Stimulated activated CD4-positive, alpha-beta T cell treated with anti-CD3 and anti-CD28 coated beads, Interleukin-1b, Interleukin-23, amount 100 ng/mL, for 24 hours (primary cell): ENCODE measurements at places on chromosomes 7 and 10.

- DNase-seq, result no peak
These were observed 9.0 kb upstream of the CAMK1D start for GRCh38 chr10:12340371-12340770.

DNA sequence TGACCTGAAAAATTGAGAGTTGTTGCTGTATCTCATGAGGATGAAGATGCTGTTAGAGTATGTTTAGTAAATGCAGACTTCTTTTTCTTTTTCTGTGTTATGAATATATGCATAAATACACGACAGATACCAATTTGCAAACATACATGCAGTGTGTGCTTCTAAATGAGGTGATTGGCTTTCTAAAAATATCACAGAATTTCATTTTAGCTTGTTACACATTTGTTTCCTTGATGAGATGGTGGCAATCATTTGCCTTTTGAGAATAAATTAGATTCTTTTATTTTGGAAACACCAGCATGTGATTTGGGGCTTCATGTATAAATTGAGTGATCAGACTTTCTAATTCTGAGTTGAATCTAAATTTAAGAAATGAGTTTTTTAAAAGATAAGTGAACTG lies 29.7 kb downstream of the CCNY start:
- DNase-seq, result no peak

DNA sequence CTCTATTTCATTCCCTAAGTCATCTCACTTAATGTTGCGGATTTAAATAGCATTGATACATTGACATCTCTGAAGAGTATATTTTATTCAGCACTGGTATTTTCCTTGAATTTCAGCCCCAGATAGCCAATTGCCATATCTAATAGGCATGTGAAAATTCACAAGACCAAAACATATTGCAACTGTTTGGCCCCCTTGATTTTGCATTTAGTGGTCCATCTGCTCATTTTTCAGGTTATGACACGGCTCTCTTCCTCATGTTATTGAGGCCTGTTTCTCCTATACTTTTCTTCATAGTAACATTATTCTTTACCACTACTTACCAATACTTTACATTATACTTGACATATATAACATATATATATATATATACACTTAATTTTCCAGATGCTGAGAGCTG lies 43.7 kb downstream of the MKLN1 start:
- DNase-seq, result no peak

DNA sequence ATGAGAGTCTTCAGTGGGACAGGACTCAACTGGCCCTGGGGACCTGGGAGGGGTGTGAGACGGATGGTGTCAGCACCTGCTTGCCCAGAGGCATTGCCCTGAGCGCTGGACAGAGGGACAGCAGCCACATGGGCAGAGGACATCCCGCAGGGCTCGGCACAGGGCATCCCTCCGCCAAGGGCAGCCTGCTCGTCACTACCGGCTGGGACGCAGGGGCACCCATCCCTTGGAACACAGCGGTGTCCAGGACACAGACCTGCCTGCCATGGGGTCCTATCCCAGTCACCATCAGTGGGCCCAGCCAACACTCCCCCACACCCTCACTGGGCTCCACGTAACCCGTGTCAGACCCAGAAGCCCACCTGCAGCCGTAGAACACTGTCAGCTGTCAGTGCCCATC lies 109.3 kb downstream of the LARP4B start:
- no peak for DNase-seq

DNA sequence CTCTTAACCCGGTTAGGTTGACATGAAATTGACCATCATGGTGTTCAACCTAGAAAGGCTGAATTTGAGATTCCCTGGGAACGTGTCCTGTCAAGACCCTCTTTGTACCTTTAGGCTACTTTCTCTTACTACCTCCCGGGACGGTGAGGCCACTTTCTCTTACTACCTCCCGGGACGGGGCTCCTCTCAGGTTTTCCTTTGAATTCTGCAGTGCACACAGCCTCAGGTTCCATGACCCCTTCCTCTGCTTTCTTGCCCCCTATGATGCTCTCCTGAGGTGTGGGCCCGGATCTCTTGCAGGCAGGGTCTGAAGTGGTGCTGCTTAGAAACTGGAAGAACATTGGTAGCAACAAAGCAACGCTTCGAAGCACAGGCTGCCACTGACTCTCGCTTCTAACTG lies 155.3 kb downstream of the CAMK1D start:
- DNase-seq, result no peak

- DNase-seq, result no peak
These were observed 10.8 kb upstream of the XPNPEP1 start for GRCh38 chr10:109933984-109934565.

DNA sequence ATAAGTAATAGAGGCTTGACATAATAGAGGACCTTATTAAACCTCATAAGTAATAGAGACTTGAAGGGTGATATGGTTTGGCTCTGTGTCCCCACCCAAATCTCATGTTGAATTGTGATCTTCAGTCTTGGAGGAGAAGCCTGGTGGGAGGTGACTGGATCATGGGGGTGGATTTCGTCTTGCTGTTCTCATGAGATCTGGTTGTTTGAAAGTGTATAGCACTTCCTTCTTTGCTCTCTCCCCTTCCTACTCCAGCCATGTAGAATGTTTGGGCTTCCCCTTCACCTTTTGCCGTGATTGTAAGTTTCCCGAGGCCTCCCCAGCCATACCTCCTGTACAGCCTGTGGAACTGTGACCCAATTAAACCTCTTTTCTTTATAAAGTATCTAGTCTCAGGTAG lies 8.6 kb downstream of the KIFBP start:
- no peak for DNase-seq

- DNase-seq, result no peak
These were observed 1.4 kb downstream of the ATP5F1C start for GRCh38 chr10:7789390-7789789.

- no peak for DNase-seq
These were observed 19.4 kb downstream of the ZMIZ1 start for GRCh38 chr10:79088176-79088575.

GRCh38 chr7:144834641-144835144 lies 1.2 kb downstream of the TPK1 start:
- DNase-seq, result no peak

- no peak for DNase-seq
These were observed 201.2 kb downstream of the SNX10 start for GRCh38 chr7:26492816-26493215.

- no peak for DNase-seq
These were observed 3.2 kb downstream of the CYP51A1 start for GRCh38 chr7:92131093-92131492.

DNA sequence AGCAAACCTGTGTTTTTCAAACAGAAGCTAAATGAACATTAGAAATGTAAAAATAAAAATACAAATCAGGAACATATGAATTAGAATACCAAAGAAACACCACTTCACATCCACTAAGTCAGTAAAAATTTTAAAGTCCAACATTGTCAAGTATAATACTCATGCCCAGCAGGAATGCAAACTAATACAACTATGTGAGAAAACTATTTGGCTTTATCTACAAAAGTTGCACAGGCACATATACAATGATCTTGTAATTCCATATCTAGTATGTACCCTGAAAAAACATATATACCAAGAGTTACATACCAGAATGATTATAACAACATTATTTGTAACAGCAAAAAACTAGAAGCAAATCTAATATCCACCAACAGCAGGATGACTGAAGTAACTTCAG lies 91.1 kb downstream of the RNF32 start:
- DNase-seq, result no peak

- no peak for DNase-seq
These were observed 277.5 kb downstream of the CSTF2T start for GRCh38 chr10:51421853-51422252.

DNA sequence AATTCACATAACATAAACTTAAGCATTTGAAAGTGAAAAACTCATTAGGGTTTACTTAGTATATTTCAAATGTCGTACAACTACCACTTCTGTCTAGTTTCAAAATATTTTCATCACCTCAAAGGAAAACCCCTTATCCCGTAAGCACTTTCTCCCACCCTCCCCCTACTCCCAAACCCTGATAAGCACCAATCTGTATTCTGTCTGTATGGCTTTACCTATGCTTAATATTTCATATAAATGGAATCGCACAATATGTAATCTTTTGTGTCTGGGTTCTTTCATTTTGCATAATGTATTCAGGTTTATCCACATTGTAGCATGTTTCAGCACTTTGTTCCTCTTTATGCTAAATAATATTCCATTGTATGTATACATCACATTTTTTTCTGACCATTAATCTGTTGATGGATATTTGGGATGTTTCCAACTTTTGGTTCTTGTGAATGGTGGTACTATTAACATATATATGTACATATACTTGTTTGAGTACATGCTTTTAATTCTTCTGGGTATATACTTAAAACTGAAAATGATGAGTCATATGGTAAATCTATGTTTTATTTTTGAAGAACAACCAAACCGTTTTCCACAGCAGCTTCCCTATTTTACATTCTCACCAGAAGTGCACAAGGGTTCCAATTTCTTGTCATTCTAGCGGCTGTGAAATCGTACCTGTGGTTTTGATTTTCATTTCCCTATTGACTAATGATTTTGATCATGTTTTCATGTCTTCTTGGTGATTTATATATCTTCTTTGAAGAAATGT lies 6.2 kb upstream of the STARD3NL start:
- DNase-seq, result no peak

- DNase-seq, result no peak
These were observed 235.9 kb upstream of the PODXL start for GRCh38 chr7:131792311-131792710.

- DNase-seq, result no peak
These were observed 388.6 kb upstream of the LRRTM3 start for GRCh38 chr10:66537186-66537585.

GRCh38 chr10:116973946-116974455 lies 31.0 kb downstream of the SHTN1 start:
- no peak for DNase-seq

DNA sequence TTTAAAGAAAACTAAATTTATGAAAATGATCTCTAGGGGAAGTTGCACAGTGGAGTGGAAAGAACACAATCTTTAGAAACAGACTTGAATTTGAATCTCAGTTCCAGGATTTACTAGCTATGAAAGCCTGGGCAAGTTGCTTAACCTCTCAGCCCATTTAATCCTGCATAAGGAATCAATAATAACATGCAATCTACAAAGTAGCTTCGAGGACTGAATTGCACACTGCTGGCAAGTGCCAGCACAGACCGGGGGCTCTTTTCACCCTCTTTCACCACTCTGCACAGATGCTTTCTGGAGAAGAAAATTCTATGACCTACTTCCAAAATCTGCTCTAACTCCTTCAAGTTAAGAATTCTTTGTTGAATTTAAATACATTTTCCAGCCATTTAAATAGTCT lies 63.4 kb upstream of the ANK3 start:
- DNase-seq, result no peak

DNA sequence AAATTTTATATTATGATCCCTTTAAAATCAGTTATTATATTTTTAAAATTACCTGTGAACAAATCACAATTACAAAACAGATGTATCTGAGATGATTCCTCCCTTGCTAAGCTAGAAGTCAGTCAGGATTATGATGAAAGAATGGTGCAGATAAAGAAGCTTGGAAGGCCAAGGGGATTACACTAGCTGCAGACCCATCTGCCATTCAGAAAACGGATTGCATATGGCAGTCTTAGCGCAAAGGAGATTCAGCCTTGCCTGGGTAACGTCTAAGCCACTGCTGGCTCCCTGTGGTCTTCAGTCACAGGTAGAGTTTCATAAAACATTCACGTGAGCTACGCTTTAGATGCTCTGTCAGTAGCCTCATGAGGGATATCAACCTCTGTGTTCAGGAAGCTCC lies 222.2 kb downstream of the POU6F2 start:
- no peak for DNase-seq

- no peak for DNase-seq
These were observed 15.6 kb downstream of the ASB13 start for GRCh38 chr10:5650664-5651387.

DNA sequence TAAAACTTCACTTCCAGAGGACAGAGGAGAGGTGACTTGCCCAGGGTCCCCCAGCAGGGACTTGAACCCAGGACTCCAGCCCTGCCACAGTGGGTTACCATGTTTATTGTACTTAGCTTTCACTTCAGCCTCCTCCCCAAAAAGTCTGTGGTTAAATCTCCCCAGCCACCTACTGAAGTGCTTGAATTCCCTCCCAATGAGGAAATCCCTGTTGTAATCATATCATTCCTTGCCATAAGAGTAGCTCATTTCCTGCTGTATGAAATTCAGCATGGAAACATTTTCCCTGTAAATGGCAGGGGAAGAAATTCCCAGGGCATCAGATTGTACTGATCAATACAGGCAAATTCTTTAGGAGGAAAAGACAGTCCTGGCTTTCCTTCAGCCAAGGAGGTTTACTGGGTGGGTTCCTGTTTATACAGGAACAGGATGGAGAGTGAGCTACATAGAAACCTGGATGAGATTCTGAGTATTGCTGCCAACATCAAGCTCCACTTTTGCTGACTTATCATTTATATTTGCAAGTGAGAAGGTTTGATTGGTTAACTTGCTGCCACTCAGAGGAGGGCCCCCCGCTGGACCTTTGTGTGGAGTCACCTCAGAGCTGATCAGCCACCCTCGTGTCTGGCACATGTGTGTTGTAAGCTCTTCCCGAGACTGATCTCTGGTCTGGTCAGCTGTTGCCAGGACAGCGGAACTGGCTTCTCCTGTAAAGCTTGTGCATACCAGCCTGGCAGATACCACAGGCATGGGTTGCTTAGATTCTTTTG lies 16.4 kb upstream of the PDZD8 start:
- DNase-seq, result no peak

GRCh38 chr7:109868215-109868860 lies 1222.6 kb upstream of the LRRN3 start:
- no peak for DNase-seq

DNA sequence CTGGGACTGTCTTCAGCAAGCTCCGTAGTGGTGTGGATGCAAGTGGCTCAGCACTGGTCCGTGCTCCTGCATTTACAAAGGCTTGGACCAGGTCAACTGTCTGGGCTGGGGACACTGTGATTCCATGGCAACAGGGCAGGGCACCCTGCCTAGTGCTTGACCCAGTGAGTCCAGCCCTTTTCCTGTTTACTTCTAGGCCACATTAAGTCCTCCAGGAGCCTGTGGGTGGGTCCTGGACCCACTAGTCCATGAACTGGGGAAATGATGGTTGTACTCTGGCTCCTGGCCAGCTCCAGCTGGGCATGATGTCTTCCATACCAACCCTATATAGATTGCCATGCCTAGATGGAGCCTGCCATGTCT lies 152.0 kb downstream of the RPS24 start:
- DNase-seq, result no peak

DNA sequence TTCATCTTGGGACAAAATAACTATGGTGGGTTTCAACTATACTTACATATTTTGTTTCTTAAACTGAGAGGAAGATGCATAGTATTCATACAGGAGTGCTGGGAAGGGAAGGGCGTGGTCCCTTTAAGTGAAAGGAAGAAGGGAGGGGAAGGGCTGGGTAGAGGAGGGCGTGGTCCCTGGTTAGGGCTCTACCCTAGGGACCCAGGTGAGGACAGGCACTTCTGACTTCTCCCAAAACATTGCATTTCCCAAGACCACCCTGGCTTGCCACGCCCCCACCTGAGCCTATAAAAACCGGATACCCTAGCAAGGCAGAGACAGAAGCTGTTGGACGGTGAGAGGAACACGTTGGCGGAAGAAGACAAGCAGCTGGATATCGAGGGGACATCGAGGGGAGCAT lies 157.6 kb upstream of the PLXNA4 start:
- DNase-seq, result no peak
